ENCODE measurements at places on chromosomes 12 and 14.

DNA sequence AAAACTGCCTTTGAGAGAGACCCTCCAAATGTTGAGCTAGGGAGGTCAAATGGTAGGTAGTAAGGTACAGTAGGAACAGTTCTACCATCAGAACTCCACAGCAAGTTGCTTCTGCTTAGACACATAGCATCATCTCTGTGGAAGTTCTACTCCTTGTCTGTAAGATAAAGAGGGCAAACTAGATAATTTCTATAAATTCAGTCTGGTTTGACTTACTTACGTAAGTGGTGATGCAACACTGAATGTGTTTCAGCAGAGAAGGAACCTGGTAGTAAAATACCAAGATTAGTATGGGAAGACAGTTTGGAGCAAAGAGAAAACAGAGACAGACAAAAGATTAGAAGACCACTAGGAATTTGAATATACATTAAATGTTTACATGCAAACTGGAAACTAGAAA lies 42.0 kb downstream of the KITLG start:
- no peak for DNase-seq

GRCh38 chr12:52578469-52578868 lies 4.8 kb upstream of the KRT74 start:
- no peak for DNase-seq

GRCh38 chr12:23113781-23114180 lies 488.8 kb downstream of the ETNK1 start:
- no peak for DNase-seq

- no peak for DNase-seq
Measured at GRCh38 chr14:90253826-90254225, 2.5 kb upstream of the PSMC1 start.

DNA sequence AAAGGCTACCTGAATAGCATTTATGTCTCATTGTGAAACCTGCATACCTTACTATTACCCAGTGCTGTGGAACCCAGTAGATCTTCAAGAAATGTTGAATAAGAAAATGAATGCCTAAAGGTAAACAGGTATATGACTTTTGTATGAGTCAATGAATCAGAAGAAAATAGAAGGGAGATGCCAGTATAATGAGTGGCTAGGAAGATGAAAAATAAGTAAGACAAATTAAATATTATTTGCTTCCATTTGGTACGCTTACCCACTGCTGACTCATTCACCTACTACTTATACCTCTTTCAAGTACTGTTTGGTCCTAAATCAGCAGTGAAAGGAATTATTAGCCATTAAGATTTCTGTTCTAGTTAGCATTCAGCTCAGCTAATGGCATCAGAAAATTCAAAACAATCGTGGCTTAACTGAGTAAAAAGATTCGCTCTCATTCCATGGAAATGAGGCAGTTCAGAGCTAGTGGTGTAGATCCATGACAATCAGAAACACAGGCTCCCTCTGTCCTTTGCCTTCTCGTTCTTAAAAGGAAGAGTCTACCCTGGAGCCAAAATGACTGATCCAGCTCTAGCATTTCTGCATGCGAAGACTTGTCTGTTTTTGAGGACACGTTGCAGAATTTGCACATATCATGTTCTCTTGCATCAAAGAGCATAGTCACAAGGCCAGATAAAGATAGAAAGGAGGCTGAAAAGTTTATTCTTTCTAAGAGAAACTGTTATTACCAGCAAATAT lies 705.8 kb upstream of the USP15 start:
- no peak for DNase-seq

DNA sequence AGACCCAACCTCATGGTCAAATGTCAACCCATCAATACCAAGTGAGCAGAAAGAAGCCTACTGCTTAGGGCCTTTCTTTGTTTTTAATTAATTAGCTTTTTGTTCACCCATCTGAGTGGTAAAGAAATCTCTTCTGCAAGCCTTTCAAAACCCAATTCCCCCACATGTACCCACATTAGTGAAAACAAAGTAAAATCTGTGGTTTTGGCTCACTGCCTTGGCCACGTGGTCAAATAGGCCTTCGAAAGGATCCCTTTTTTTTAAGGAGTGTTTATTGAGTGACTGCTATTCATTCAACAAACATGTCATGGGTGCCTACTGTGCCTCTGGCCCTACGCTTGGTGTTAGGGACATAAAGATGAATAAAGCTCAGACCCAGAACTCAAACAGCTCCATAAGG lies 160.1 kb downstream of the NUAK1 start:
- no peak for DNase-seq

GRCh38 chr12:79707830-79708229 lies 17.1 kb upstream of the PAWR start:
- no peak for DNase-seq

DNA sequence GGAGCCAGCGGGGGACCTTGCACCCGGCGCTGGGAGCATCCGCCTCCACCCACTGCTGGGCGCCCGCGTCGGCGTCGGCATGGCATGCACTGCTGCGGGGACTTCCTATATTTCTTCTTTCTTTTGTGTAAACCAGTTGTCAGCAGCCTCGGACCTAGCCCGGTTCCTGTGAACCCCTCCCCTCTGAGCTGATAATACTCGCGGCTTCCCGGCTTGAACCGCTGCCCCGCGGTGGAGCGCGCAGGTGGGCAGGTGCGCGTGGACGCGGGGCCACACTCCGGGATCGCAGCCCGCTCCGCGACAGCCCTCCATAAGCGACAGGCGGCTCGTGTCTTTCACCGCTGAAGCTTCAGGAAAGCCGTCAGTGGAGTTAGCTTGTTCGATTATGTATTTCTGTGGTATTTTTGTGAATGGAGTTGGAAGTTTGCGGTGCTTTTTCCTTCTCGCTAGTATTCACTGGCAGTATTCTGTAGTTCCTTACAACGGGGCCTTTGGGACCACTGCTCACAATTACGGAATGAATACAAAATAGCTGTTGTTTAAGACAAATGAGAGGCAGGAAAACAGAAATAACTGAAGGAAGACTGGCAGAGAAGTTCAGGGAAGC lies 870 bp downstream of the BMAL2 start:
- DNase-seq, result no peak

DNA sequence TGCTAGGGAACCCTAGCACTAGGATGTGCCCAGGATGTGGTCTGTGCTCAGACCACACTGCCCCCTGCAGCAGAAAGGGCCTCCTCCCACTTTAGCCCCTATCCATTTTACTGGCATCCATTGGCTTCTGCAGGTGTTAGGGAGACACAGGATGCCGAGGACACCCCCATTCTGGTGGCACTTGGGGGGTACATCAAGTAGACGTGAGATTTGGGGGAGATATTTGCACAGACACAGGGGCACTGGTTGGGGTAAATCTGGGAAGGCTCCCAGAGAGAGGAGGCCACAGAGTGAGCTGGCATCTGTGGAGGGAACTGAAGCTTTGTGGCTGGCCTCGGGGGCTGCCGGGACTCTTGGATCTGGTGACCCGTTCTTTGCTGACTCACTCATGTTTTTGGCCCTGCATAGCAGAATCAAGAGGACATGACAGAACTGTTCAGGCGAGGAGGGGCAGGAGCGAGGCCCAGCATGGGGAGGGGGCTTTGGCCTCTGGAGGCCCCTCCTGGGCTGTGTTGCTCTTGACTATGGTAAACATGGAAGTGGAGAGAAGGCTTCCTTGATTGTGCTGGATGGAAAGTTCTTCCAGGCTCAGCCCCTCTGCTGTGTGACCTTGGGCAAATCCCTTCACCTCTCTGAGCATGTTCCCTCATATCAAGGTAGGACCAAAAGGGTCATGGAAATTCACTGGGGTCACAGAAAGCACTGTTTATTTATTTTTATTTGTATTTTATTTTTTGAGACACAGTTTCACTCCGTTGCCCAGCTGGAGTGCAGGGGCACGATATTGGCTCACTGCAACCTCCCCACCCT lies 1.8 kb downstream of the PLBD2 start:
- DNase-seq, result no peak

DNA sequence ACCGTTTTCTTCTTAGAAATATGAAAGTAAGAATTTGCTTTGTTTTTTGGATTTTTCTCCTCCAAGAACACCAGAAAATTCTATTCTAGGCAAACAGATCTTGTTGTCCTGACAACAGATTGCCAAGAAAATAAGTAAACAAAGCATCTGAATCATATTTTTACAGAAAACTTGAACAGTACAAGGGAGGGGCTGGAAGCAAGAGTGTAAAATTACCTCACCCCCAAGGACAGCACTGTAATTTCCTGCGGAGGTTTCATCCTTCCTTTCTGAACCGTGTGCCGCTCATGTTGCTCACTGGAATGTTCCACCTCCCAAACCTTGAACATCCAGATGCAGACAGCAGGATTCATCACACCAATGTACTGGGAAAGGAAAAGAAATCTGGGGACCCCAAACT lies 5.4 kb upstream of the CAMKK2 start:
- DNase-seq, result no peak

- no peak for DNase-seq
Measured at GRCh38 chr12:4997939-4998338, 45.7 kb upstream of the KCNA5 start.

All from left forelimb (tissue), 1 donor.